Activated T-helper 17 cell treated with anti-CD3 and anti-CD28 coated beads, Interleukin-2, amount 50 U/mL, for 72 hours (primary cell): ENCODE measurements at places on chromosomes 11 and 22.

- no peak for ATAC-seq
Observed at GRCh38 chr11:72712841-72713240, 38.6 kb upstream of the PDE2A start.

DNA sequence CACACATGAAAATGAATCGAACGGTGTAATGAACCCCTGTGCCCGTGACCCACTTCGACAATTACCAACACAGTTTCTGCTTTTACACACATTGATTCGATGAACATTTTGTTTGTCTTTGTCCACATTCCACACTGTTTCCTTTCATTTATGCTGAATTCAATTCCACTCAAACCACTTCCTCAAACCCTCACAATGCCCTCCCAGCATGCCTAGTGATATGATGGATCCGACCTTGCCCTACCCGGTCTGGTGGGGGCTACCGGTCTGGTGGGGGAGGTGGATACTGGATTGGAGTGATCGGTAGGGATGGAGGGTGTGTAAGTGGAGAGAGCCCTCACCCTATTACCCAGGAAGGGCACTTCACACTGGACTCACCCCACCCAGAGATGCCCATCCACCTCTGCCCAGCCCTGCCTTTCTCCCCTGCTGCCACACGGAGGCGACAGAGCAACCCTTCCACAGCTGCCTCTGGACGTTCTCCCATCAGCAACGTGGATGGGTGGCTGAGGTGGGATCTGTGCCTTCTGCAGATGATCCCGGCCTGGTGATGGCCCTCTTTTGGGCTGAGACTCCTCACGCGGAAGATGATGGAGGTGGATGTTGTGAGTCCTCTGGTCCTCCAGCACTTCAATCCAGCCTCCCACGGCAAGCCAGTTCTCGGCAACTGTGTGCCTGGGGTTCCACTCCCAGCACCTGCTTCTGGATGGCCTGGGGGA is 33.0 kb upstream of the P2RY2 start:
- peak; percentile 79 for ATAC-seq

GRCh38 chr22:20413217-20414058 is 19.5 kb downstream of the ZNF74 start:
- no peak for ATAC-seq

GRCh38 chr22:49087198-49087597 is 740.5 kb downstream of the BRD1 start:
- ATAC-seq = no peak

- ATAC-seq = no peak
Observed at GRCh38 chr11:58813693-58814092, 30.8 kb downstream of the GLYATL2 start.

DNA sequence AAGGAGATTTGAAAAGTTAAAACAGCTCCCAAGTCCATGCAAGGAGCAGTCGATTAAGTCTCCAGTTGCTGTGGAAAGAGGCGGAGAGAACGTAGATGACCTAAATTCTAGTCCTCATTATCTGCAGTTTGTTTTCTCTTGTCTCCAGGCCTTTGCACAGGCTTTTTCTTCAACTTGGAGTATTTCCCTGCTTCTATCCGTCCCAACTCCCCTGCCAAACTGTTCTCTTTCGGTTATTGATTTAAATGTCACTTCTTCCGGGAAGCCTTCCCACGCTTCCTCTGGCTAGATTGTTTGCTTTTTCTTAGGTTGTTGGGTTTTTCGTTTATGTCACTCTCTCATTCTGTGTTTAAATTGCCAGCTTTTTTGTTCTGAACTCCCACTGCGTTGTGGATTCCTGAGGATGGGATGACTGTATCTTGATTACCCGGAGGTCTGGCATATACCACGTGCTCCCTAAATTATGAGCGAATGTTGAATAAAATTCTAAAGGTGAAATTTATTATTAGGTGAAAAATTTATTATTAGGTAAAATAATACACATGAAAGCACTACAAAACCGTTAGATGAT is 463 bp downstream of the TMEM126B start:
- ATAC-seq = peak; percentile 6

DNA sequence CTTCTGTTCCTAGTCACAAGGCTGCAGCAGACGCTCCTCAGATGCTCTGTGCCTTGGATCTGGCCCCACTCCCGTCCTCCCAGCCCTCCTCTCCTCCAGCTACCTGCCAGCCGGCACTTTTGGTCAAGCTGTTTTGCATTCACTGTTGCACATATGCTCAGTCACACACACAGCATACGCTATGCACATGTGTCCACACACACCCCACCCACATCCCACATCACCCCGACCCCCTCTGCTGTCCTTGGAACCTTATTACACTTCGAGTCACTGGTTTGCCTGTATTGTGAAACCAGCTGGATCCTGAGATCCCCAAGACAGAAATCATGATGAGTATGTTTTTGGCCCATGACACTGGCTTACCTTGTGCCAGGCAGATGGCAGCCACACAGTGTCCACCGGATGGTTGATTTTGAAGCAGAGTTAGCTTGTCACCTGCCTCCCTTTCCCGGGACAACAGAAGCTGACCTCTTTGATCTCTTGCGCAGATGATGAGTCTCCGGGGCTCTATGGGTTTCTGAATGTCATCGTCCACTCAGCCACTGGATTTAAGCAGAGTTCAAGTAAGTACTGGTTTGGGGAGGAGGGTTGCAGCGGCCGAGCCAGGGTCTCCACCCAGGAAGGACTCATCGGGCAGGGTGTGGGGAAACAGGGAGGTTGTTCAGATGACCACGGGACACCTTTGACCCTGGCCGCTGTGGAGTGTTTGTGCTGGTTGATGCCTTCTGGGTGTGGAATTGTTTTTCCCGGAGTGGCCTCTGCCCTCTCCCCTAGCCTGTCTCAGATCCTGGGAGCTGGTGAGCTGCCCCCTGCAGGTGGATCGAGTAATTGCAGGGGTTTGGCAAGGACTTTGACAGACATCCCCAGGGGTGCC is 109.8 kb downstream of the BCR start:
- ATAC-seq = peak; percentile 61

- ATAC-seq = no peak
Observed at GRCh38 chr11:13763341-13763740, 94.9 kb downstream of the FAR1 start.
